ENCODE measurements at places on chromosomes 6 and 20.

DNA sequence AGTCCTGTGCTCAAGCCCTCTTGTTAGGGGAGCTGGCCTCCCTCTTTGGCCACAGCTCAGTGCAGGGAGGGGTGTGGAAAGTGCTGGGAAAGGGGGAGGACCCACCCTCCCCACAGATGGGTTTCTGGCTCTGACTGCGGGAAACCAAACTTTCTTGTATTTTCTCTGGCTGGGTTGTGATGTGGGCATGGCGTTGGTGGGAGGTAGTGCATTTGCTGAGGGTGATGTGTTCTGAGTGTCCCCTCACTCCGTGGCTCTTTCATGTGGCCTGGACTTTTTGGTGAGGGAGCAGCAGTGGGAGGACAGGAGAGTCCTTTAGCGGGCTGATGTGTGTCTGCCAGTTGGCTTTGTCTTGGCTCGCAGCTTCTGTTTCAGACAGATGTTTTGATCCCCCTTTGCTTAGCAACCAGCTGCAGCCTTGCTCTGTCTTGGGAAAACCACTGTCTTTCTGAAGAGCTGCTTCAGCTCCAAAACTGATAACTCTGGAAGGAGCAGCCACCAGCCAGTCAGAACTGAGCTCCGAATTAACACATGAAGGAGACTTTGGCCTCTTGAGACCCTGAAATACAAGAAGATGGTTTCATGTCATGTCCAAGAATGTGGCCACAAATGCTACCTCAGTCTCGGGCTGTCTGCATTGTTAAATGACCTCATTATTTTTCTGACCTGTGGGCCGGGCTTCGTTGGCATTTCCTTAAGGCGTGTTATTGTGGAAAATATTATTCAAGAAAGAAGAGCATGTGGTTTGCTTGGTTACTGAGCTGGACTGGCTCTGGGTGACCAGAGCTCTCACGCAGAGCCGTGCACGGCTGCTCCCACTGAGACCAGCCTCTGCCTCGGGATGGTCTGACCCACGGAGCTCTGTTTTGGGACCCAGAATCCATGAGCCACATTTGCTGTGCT is 21.5 kb downstream of the SYNJ2 start:
- DNase-seq, result no peak

GRCh38 chr6:84218091-84218490 is 9.4 kb downstream of the CEP162 start:
- DNase-seq, result no peak

GRCh38 chr20:49590163-49591017 is 22.5 kb upstream of the PTGIS start:
- DNase-seq, result no peak

- no peak for DNase-seq
Measured at GRCh38 chr6:14476793-14477531, 359.4 kb downstream of the CD83 start.

DNA sequence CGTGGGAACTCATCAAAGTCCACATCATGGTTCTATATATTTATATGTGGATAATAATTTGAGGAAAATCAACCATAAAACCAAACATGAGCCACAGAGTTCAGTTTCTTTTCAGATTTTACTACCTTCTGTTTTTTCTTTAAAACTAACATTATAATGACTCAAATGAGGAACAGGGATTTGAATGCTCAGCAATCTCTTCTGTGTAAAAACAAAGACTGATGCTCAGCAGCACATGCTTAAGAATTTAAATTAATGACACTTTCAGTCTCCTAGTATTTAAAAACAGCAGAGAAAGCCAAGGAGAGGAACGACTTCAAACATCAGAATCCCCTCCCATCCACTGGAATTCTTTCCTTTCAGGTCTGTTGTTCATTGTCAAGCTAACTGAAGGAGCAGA is 72.7 kb downstream of the PSMG4 start:
- DNase-seq, result no peak

DNA sequence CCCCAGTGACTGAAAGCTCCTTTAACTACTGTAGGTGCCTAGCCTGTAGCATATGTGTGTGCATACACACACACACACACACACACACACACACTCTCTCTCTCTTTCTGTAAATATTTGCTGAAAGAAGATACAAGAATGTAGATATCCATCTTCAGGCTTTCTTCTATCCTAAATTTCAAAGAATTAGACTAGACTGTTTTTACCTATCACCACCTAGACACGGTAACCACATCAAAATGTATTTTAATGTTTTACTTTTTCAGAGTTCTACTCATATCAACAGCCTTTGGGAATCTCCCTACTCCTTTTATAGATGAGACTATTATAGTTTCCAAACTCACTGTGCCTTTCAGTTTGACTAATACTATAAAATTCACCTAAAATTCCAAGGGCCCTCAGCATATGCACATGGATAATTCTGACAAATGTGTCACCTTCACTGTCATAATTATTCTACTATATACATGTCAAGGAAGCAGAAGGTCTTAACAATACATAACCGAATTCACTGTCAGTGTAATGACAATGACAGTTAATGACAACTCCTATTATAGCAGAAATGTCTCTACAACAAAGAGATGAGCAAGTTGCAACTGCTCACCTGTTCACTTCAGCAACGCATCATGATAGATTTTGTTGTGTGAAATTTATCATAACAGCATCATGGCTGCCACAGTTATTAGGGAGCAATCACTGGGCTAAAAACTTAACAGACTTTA is 236.5 kb downstream of the GMPR start:
- no peak for DNase-seq

DNA sequence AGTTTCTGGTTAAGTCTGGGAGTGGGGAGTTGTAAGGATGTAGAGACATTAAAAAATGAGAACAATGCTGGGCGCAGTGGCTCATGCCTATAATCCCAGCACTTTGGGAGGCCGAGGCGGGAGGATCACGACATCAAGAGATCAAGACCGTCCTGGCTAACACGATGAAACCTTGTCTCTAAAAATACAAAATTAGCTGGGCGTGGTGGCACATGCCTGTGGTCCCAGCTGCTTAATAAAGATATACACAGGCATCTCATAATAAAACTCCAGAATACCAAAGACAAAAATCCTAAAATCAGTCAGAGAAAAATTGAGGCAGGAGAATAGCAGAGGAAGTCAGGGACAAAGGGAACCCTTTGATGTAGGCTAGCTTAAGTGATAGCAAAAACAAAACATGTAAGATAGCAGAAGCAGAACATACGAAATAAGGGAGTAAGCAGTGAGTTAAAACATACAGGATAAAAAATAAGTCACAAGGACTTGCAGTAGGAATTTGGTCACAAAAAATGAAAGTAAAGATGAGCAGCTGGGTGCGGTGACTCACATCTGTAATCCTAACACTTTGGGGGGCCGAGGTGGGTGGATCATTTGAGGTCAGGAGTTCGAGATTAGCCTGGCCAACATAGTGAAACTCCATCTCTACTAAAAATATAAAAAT is 23.6 kb downstream of the DDX43 start:
- no peak for DNase-seq

- no peak for DNase-seq
Measured at GRCh38 chr6:29501106-29501505, 13.3 kb upstream of the MAS1L start.

- DNase-seq, result no peak
Measured at GRCh38 chr6:16477367-16478149, 239.2 kb downstream of the GMPR start.

DNA sequence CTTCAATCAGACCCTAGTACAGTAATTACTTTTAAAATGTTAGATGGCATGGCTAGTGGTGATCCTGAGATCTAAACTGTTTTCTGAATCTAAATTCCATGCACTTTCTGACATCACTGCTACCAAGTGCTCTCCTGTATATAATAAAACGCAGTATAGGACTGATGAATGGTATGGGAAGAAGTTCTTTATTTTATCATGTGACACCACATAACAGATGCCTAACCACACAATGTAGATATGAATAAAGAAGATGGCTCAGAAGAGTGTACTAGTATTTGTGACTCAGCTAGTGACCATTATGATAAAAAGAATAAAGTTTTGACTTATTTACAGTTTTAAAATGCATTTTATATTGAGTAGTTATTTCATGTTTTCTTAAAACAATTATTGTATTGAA is 8.5 kb downstream of the NDUFAF4 start:
- DNase-seq, result no peak

DNA sequence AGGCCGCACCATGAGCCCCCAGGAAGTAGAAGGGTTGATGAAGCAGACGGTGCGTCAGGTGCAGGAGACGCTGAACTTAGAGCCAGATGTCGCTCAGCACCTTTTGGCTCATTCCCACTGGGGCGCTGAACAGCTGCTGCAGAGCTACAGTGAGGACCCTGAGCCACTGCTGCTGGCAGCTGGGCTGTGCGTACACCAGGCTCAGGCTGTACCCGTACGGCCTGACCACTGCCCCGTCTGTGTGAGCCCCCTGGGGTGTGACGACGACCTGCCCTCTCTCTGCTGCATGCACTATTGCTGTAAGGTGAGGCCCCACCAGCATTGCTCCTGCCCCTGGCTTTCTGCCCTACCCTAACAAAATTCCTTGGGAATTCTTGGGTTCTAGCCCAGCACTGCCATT is 13.1 kb downstream of the DNPH1 start:
- DNase-seq, result no peak

- no peak for DNase-seq
Measured at GRCh38 chr6:89954721-89955148, 60.5 kb downstream of the GJA10 start.

DNA sequence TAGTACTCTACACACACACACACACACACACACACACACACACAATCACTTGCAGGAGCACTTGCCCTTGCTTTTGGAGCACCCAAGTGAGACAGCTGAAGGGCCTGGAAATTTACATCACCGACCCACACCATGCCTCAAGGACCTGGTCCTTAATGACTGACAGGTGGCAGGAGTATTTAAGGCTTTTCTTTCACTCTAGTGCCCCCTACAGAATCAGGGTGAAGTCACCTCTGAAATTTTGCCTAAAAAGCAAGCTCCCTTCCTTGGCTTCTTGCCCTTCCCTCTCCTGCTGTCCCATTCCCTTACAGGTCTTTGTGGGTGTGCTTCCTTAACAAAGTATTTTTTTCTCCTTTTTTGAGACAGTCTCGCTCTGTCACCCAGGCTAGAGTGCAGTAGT is 353.5 kb upstream of the IRAK1BP1 start:
- no peak for DNase-seq

DNA sequence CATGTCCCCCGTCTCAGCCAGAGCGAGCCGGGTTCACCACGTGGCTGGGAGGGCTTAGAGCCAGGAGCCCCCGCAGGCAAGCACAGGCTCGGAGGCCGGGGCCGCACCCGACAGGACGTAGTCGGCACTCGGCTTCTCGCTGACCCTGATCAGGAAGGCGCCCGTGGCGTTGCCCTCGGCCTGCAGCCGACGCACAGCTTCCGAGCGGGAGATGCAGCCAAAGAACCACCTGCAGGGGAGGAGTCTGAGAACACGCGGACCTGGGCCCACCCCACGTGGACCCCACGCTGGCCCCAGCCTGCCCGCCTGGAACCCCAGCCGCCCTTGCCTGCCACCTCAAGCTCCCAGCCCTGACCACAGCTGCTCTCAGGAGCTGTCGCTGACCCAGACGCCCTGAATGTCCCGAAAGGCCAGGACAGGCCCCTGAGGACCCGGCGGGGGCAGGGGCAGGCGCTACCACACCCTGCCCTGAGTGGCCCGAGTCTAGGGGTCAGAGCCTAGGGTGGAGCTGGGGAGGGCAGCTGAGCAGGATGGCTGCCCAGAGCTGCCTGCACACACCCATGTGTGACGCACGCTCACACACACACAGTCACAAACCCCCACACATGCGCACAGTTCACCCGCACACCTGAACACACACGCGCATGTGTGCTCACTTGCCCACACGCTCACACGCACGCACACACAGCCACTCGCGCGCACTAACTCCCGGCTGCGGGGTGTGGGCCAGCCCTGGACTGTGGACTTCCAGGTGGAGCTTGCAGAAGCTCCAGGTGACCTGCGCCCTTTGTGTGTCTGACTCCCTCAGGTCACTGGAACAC is 2.1 kb downstream of the PTK6 start:
- DNase-seq, result no peak

GRCh38 chr6:116446399-116446798 is 14.8 kb upstream of the CALHM6 start:
- DNase-seq, result no peak

DNA sequence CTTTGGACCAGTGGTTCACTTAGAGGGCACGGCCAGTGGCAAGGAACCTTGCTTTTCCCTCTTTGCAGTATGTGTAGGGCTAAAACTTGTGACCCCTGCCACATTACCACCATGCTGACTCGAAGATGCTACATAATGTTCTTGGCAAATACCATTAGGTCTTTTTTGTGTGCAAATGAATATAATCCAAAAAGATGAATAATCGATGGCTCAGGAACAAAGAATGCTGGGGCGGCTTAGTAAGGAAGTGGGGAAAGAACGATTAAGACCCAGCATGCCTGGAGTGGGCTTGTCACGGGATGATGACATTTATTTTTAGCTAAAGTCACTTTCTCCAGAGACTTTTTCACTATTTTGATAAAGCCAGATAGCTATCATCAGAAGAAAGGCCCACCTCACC is 23.1 kb downstream of the CMTR1 start:
- DNase-seq, result no peak

GRCh38 chr6:161545741-161546140 is 271.9 kb upstream of the AGPAT4 start:
- DNase-seq, result no peak

GRCh38 chr20:17844549-17845298 is 123.9 kb downstream of the SNX5 start:
- no peak for DNase-seq

DNA sequence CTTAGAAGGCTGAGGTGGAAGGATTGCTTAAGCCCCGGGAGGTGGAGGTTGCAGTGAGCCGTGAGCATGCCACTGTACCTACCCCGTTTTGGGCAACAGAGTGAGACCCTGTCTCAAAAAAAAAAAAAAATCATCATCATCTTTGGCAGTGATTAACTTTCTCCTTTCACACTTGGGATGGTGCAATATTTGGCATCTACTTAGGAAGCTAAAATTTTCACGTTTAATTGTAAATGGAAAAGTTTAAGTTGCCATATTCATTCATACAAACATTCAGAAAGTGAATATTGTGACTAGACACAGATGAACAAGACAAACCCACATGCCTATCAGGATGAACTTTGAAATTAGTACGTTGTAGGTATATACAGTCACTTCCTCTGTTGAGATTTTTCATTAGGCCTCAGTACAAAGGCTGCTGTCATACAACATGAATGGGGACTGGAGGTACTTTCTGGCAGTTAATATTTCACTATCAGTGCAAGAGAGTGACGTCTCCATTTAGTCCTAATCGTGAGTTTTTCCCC is 10.3 kb downstream of the TOP1 start:
- no peak for DNase-seq

- no peak for DNase-seq
Measured at GRCh38 chr6:36201612-36202011, 5.1 kb downstream of the BRPF3 start.

DNA sequence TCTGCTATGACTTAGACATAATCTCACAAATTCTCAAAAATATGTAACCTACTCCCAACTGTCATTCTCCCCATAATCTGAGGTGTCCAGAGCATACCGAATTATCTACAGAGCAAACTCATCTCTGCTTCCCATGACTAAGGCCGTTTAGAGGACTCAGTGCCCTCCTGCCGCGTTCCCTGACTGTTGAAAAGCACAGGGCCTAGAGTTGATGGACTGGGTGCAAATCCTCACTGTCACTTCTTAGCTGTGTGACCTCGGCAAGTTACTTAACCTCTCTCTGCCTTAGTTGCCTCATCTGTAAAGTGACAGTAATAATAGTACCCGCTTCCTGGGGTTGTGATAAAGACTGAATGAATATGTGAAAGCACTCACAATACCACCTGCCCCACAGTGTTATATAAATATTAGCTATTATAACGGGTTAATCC is 4.7 kb upstream of the TUBB2A start:
- no peak for DNase-seq

- DNase-seq, result no peak
Measured at GRCh38 chr6:37338745-37339255, 15.0 kb upstream of the RNF8 start.

Measured in NK-92 treated with Interleukin-12 subunit alpha and Interleukin-12 subunit beta, amount 100 ng/mL, for 24 hours (cell line).